ENCODE measurements at places on chromosomes 13 and 19.
A peak's percentile ranks its signal among the peaks of the same experiment; 100 is the strongest.

- no peak for DNase-seq
Observed at GRCh38 chr19:55464662-55465054, at the start of gene C19orf85. Gene C19orf85, minus strand, starts transcription at chr19:55464751. Its CDS starts 197 bp downstream, at chr19:55464554.

GRCh38 chr13:54486421-54487166 is 1458.0 kb downstream of the OLFM4 start:
- DNase-seq: no peak

- DNase-seq: peak; percentile 23
Observed at GRCh38 chr13:41127701-41128100, 4.9 kb downstream of the KBTBD6 start.

GRCh38 chr19:29694669-29695627 is 20.1 kb downstream of the C19orf12 start:
- DNase-seq: peak; percentile 55

GRCh38 chr13:99176309-99177276 is 24.1 kb upstream of the UBAC2 start:
- DNase-seq: peak; percentile 68

- DNase-seq: no peak
Observed at GRCh38 chr13:67943116-67943515, 713.0 kb upstream of the PCDH9 start.

DNA sequence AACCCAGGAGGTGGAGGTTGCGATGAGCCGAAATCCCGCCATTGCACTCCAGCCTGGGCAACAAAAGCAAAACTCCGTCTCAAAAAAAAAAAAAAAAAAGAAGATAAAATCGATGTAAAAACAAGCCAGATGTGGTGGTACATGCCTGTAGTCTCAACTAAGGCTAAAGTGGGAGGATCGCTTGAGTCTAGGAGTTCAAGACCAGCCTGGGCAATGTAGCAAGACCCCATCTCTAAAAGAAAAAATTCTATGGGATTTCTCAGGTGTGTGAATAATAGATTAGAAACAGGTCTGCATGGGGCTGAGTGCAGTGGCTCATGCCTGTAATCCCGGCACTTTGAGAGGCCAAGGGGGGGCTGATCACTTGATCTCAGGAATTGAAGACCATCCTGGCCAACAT is 11.1 kb downstream of the PGPEP1 start:
- no peak for DNase-seq

DNA sequence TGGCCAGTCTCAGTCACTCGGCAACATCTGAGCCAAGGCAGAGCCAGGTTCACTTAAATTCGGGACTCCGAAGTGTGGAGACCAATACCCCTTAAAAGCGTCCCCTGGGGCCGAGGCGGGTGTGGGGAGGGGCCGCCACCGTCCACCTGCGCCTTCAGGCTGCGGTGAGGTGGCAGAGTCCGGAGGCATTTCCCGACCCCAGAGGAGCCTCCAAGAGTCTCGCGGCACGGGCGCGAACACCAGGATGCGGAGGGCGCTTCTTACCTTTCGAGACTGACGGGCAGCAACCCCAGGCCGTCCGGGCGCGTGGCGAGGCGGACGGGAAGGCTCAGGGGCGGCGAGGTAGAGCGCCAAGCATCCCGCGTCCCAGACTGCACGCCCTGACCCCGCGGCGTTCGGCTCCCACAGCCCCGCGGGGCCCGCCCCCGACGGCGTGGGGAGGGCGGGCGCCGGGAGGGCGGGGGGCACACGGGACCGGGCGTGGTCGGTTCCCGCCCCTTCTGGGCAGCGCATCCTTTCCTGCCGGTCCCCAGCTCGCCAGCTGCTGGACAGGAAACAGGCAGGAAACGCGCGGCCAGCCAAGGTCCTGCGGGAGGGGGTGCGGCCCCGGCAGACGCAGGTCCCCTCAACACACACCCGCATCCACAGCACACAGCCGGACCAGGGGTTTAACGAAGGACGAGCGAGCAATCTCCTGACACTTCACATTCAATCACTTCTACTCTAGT is at the start of gene THSD1:
TSS of gene THSD1 (minus strand) at position 406 of the 728 bp plus-strand sequence. CDS start 3,572 bp downstream, outside the sequence.
- DNase-seq: peak; percentile 52

- DNase-seq: no peak
Observed at GRCh38 chr19:48945817-48946216, 8.9 kb upstream of the BAX start.

GRCh38 chr13:67318398-67318797 is 88.3 kb upstream of the PCDH9 start:
- peak; percentile 26 for DNase-seq

DNA sequence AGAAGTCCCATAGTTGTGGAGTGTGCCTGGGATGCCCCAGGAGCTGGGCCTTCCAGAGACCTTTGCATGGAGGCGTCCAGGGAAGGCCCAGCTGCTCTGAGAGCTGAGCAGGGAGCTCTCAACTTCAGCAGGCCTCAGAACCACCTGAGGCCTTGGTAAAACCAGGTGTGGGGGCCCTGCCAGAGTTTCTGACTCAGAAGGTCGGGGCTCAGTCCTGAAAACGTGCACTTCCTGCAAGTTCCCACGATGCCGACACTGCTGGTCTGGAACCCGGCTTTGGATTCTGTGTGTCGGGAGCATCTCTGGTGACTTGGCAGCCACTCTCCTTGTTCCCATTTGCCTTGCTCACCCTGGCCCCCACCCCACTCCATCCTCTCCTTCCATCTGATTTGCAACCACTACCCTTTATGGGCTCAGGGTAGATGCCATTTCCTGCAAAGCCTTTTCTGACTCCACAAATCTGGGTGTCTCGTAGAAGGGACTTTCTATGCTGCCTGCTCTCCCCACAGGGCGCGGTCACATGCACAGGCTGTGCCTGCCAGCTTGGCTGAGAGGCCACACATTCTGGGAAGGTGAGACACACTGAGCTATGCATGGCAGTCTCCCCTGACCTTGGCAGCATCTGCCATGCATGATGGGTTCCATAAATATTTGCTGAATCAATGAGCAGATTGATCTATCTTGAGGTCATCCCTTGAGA is 244.7 kb downstream of the COL4A1 start:
- DNase-seq: peak; percentile 47

DNA sequence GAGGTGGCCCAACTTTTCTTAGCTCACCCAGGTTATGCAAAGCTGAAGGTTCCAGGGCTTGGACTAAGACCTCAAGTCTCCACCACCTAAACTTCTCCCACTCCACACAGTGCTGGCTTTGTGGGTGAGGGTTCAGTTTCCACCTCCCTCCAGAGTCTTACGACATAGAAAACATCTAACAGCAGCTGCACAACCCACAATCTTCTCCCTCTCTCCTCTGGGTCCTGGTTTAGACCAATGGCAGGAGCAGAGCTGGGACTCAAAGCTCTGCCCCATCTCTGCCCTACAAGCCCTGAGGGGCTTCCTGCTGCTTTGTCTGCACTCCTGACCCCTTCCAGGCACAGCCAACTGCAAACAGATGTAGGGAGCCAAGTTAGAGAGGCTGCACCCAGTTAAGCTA is 16.0 kb downstream of the IRGC start:
- no peak for DNase-seq

DNA sequence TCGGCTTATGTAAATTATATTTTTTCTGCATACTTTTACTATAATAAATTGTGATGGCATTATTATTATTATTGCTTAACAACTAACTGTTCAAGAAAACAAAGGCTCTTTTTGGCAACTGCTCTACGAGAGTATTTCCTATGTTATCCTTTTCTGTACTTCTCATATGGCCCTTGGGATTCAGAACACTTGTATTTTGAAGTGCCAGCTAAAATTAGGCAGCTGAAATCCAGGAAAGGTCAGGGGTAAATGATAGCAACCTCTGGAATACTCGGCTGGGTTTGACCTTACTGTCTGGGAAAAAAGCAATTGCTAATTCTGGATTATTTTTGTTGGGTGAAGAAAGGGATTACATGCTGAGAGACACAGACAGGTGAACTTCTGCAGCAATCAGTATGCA is 23.9 kb downstream of the EDNRB start:
- no peak for DNase-seq

DNA sequence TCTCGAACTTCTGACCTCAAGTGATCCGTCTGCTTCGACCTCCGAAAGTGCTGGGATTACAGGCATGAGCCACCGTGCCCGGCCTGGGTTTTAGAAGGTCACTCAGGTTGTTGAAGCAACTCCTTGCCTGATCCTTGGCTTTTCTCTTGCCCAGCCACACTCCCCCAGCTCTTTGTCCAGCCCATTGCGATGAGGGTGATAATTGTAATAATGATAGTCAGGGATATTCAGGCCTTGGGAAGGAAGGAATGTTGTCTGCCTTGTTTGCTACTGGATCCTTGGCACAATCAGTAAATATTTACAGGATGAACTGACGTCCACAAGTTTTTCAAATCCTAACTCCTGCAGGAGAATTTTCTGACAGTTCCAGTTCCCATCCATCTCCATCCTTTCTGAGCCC is 1.8 kb downstream of the THOP1 start:
- no peak for DNase-seq

DNA sequence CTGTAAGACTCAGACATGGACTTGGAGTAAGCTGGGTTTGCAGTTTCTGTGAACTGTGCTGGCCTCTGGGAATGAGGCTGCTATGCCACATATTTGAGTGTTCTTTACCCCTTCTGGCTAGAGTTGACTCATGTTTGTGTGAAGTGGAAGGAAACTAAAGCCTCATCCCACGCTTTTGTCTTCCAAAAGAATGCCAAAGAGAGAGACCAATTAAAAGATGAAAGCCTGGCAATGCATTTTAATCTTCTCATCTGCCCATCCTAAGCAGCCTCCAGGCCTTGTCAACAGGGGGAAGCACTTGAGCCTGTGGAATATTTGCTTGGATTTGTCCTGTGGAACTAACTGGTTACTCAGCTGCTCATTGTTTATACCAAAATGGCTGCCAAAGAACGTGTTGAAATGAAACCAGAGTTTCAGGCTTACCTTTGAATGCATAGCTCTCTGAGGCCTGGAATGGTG is 49.1 kb downstream of the LMO7 start:
- DNase-seq: peak; percentile 91

DNA sequence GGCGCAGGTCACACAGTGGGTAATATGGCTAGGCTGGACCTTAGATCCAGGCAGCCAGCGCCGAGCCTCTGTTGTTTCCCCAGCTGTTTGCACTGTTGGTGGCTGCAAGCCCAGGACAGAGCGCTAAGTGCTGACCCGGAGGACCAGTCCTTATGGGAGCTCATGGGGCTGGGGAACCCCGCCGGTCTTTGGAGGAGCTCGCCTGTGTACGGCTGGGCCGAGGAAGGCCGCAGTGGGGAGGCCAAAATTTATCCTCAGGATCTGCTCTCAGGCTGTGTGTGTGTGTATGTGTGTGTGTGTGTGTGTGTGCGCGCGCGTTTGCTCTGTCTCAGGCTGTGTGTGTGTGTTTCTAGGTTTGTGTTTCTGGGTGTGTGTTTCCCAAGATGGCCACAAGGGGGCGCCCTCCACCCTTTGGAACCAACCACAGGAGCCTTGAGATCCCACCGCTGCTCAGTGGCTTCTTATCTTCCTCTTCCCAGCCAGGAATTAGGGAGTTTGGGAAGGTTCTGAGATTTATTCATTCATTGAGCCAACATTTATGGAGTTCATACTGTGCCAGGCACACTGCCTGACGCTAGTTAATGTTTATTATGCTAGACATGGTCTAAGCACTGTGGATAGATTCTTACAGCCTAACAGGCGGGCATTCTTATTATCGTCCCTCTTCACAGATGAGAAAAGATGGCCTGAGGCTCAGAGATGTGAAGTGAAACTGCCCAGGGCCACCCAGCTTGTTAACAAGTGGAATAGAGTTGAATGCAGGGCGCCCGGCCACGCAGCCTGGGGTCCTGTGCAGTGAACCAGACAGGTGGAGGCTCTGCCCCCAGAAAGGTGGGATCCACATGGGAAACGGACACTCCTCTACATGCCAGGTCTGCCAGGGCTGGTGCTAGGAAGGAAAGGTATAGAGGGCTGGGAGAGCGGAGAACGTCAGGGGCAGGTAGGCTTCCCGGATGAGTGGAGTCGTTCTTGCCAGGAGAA is 13.0 kb downstream of the PGLYRP1 start:
- DNase-seq: peak; percentile 68

GRCh38 chr19:38170334-38170733 is 53.7 kb downstream of the DPF1 start:
- DNase-seq: no peak

DNA sequence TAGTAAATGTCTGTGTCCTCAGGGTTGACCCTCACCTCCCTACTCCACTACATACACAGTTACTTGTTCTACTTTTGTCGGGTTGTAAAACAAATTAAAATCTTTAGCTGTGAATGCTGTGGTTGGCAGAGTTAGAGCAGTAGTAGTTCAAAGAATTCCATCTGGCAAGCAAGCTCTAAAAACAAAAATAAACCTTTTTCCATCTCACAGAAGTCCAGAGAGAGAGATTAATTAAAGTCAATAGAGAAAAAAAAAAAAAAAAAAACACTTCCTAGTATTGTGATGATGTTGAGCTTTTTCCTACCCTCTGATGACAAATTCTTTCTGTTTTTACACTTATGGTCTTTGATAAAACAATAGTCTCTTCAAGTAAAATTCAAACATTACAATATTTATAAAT is 338.4 kb downstream of the PCDH17 start:
- DNase-seq: no peak

- DNase-seq: no peak
Observed at GRCh38 chr19:7355871-7356270, 7.1 kb downstream of the ARHGEF18 start.

DNA sequence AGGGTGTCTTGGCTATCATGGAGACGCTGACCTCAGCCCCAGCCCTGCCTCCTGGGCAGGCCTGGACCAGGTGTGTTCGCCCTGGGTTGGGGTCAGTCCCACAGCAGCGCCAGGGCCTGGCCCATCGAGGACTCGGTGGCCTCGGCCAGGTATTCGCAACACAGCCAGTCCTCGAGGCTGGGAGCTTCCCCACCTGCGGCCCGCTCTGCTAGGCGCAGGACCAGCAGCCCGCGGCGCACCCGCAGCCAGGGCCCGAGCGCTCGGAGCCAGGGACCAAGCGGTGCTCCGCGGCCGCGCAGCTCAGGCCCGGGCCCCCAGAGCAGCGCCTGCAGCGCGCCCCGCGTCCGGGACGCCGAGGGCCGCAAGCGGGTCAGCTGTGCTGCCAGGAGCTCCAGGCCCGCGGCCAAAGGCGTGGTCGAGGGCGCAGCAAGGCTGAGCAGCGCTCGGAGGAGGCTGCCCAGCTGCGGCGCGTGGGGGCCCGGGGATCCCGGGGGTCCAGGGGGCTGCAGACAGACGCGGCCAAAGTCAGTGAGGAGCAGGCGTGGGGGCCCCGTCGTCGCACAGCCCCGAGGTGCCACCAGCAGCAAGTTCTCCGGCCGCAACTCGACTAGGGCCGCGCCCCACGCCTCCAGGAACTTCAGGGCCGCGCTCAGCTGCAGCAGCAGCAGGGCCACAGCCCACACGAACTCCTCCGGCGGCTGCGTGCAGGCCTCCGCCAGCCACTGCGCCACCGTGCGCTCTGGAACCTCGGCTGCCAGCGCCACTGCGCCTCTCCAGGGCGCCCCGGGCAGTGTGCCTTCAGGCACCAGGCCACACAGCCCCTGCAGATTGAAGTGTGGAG is 6.2 kb downstream of the PEAK3 start:
- DNase-seq: no peak

- peak; percentile 100 for DNase-seq
Observed at GRCh38 chr19:55216461-55217198, 7.3 kb upstream of the PTPRH start.

GRCh38 chr13:110541526-110541920 is 20.0 kb downstream of the RAB20 start:
- peak; percentile 42 for DNase-seq

DNA sequence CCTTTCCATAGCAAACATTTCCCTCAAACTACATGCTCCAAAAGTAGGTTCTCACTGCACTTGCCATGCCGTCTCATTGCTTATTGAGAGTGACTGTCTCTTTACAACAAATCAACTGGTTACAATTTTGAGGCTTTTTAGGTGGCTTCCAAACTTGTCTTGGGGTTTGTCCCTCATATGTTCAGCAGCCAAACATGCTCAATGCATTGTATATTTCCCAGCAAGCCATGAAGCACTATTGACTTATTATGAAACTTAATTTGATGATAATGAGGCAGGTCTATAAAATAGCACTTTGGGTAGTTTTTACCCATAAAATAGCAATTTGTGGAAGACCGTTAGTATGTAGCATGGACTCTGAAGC is 78.2 kb downstream of the LRCH1 start:
- DNase-seq: no peak
